ENCODE measurements at places on chromosomes 13 and 19. TPM values are rescaled to one million over a fixed set of nuclear protein-coding genes. Genes with fewer than 3 reads are reported as not detected.

- DNase-seq: no peak
Measured at GRCh38 chr13:102933122-102933521, 87.3 kb downstream of the ERCC5 start.

DNA sequence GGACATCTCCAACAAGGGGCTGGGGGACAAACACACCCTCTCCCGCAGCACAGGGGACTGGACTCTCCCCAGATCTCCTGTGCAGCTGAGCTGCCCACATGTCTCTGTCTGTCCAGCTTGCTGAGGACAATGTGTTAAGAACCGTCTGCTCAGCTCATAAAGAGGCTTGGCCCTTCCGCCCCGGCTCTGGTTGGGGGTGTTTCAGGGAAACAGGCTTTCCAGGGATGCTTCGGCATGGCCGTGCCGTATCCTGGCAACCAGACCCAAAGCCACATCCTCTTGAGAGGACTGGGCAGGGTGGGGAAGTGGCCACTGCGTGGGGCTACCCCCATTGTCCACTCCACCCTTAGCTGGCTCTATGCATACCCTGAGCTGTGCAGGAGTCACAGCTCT, 41.1 kb upstream of the CHST8 start:
- DNase-seq: no peak

- DNase-seq: no peak
Measured at GRCh38 chr13:88707646-88708045, 1036.5 kb downstream of the SLITRK5 start.

Gene NKPD1
- 0.81 TPM for total RNA-seq

GRCh38 chr19:14507704-14508542, 10.3 kb downstream of the DNAJB1 start:
- DNase-seq: peak; percentile 35

GRCh38 chr13:56396318-56396717, 744.4 kb upstream of the PRR20A start:
- DNase-seq: no peak

Gene EFNA2
- not detected for total RNA-seq

GRCh38 chr13:114092468-114092867, 40.0 kb downstream of the RASA3 start:
- DNase-seq: no peak

Gene PSG1
- total RNA-seq: not detected

Gene NRTN
- total RNA-seq: 0.38 TPM

Gene RASAL3
- total RNA-seq: 83.1 TPM

GRCh38 chr19:42469311-42470235, 26.8 kb upstream of the CXCL17 start:
- no peak for DNase-seq

Gene THSD8
- total RNA-seq: not detected

- DNase-seq: no peak
Measured at GRCh38 chr13:57418067-57418677, 213.4 kb upstream of the PCDH17 start.

DNA sequence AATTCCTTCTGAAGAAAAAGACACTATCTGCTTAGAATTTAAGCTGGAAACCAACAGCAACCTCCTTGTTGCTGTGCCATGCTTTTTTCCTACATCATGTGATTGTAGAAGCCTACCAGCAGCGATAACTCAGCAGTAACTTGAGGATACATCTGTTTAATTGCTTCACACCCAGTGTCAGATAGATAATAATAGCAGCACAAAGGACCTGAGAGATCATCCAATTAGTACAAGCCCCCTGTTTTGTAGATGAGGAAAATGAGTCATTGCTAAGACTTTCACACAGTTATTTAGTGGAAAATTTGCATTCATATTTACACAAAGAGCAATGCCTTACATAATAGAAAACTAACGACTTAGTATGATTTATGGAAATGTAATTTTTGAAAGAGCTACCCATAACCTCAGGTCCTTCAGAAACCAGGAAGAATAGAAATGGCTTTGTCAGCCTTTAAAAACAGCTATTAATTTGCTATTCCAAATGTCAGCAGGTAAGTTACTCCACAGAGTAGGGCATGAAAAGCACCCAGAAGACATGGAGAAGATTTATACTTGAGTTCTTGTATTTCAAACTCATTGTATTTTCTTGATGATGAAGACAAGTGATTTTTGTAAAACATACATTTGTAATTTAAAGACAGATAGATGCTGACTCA, 93.7 kb upstream of the SGCG start:
- no peak for DNase-seq

- no peak for DNase-seq
Measured at GRCh38 chr19:47794526-47794925, 9.8 kb downstream of the TPRX1 start.

Gene PSG7
- total RNA-seq: not detected

Gene SAMD4B
- 68.3 TPM for total RNA-seq

Gene PNMA8A
- total RNA-seq: not detected

Gene FFAR2
- not detected for total RNA-seq

Measured in CD8-positive, alpha-beta T cell (primary cell).